ENCODE measurements at places on chromosomes 6 and 20. TPM values are rescaled to one million over a fixed set of nuclear protein-coding genes. Genes with fewer than 3 reads are reported as not detected.
A peak's percentile ranks its signal among the peaks of the same experiment; 100 is the strongest.

DNA sequence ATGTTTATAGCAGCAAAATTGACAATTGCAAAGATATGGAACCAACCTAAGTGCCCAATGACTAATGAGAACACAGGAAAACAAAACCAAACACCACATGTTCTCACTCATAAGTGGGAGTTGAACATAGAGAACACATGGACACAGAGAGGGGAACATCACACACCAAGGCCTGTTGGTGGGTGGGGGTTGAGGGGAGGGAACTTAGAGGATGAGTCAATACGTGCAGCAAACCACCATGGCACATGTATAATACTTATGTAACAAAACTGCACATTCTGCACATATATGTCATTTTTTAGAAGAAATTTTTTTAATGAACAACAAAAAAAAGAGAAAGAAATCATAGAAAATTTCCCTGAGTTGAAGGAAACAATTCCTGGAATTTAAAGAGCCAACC, 3.9 kb downstream of the EPM2A start:
- DNase-seq, result no peak

AIF1 gene
- total RNA-seq, result not detected

DNA sequence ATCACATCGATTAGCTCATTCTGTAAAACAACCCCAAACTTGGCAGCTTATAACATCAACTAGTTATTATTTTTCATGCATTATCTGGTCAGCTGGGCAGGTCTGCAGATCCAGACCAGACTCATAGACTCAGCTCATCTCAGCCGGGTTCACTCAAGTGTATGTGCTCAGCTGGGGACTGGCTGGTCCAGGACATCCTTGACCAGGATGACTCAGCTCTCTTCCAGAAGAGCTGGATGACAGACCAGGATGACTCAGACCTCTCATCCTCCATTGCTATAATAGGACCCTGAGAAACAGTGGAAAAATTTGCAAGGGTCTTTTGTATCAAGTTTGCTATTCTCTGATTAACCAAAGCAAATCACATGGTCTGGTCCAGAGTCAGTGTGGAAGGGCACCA, 312.5 kb upstream of the PLCB4 start:
- DNase-seq, result peak; percentile 18

DNA sequence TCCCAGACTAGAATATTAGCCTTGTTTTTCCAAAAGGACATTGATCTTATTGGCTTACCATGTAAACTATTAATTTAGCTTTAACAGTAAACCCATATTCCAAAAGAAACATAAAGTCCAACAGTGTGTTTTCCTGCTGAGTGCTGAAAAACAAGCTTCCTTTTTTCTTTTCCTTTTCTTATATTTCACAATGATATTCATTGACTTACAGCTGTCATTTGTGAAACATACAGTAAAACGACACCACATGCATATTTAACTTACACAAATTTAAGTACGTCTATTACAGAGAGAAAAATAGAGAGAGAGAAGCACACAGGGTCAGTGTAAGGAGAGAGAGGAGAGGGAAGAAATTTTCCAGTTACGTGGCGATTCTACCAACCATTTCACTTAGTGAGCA, 543.9 kb upstream of the JARID2 start:
- DNase-seq, result no peak

DEFB124 gene
- not detected for total RNA-seq

GRCh38 chr6:148550569-148550968, 196.3 kb upstream of the UST start:
- no peak for DNase-seq

TUBB2B gene
- 0.86 TPM for total RNA-seq

ABT1 gene
- 26.7 TPM for total RNA-seq

GRCh38 chr6:168370310-168370991, 50.9 kb upstream of the DACT2 start:
- peak; percentile 32 for DNase-seq

GRCh38 chr6:145017516-145017915, 717.8 kb downstream of the EPM2A start:
- DNase-seq, result no peak

ZSCAN23 gene
- not detected for total RNA-seq

ZNF341 gene
- total RNA-seq, result 4.9 TPM

DNA sequence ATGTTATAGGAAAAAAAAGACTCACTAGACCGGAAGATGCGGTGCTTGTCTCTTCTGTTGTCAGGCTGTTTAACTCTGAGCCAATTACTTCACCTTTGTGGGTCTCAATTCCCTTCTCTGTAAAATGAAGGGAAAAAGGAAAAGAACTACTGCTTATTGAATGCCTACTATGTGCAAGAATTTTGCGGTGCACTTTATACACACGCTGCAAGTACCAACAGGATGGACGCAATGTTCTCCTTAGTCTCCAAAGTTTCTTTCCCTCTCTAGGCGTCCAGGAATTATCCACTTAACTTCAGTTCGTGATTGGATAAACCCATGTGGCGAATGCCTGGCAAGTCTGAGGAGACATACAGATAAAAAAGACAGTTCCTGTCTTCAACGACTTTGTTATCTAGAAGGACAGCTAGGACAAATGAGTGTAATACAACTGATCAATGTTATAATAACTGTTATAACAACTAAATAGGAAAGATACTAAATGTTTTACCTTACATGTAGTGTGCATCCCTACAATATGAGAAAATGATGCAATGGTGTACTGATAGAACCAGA, 69.0 kb upstream of the JARID2 start:
- DNase-seq, result no peak

DNA sequence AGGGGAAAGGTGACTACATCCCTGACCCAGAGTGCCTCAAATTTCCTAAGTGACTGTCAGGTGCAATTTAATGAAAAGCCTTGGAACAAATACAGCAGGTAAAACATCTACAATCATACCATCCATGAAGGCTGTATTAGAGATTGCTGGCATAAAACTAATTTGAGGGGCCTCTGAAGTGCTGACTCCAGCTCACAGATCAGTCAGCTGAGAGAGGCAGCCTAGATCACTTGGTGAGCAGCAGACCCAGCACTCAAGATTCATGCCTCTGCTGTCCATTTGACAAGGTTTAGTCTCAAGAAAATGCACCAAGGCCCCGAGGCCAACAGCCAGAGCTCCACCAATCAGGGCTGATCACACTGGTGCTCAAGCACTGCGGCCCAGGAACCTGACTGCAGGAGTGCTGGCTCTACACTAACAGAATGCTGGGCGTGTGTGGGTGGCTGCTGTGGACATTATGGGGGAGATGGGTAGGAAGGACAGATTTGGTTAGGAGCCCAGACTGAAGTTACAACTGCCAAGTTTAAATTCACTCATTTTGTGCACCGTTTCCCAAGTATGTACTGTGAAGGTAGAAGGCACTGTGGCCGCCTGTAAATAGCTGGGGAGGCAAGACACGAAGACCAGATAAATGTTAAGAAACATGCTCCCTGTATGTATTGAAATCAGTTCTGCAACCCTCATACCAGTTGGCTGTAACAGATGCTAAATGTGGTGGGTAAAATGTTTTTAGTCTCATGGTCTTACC, 28.2 kb downstream of the SNX5 start:
- no peak for DNase-seq

GRCh38 chr6:119647309-119647708, 297.7 kb upstream of the MAN1A1 start:
- DNase-seq, result no peak

DNA sequence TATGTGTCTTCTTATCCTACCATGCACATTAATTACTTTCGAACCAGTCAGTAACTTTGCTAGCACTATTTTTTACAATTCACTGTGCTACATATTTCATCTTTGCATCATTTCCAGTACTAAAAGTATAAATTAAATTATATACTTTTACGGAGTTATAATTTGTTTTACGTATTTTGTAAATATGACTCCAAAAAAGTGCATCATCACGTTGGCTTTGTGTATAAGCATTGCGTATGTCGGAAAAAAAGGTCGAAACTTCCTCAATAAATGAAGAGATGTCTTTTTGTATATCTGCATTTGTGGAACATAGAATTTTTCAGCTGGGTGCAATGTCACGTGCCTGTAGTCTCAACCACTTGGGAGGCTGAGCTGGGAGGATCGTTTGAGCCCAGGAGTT, 52.0 kb downstream of the USP49 start:
- no peak for DNase-seq

DNA sequence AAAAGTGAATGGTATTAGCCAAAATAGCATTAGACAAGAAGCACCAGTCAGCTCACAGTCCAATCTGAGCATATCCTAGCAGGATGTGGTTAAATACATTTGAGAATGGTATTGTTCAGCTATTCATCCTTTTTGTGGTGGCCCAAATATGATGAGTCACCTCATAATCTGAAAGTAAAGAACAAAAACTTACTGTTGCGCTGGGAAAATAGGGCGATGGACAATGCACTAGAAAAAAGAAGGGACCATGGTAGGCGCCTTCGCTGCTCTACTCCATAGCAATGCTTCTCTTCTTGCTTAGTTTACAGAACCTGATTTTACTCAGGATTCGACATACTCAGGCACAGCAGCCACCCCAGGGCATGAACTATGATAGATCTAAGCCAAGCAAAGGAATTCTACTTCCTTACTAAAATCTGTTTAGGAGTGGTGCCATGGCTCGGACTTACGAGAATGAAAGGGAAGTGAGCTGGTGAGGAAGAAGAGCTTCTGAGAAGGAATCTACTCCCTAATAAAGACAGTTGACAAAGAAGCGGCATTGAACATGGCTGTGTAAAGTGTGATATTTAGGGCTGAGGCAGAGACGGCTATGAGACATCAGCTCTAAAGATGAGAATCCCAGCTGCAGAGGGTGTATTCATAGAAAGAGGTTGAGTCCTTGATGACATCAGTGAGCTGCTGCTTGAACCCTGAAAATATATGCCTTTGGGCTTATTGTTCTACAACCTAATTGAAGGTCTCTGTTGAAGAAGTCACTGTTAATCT, 16.6 kb upstream of the FBXO9 start:
- DNase-seq, result peak; percentile 54

SPATS1 gene
- not detected for total RNA-seq

DNA sequence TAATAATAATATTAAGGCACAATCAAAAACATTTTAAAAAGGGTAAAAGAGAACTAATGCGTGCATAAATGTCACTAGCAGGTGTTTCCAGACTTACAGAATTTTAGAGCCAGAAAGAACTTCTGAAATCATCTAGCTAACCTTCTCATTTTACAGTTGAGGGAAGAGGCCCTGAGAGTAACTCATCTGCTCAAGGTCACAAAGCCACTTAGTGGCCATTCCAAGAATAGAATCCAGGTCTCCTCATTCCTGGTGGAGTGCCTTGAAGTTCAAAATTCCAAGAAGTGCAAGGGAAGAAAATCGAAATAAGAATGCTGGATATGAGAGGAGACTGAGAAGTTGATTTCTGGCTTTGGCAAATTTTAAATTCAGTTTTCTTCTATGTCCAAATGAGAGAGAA, 3.2 kb upstream of the KIAA0408 start:
- DNase-seq, result no peak

TSBP1 gene
- total RNA-seq, result not detected

GRCh38 chr6:130070792-130071191, 52.4 kb downstream of the L3MBTL3 start:
- no peak for DNase-seq

GRCh38 chr6:129867403-129867802, 6.3 kb upstream of the TMEM244 start:
- DNase-seq, result no peak

DNA sequence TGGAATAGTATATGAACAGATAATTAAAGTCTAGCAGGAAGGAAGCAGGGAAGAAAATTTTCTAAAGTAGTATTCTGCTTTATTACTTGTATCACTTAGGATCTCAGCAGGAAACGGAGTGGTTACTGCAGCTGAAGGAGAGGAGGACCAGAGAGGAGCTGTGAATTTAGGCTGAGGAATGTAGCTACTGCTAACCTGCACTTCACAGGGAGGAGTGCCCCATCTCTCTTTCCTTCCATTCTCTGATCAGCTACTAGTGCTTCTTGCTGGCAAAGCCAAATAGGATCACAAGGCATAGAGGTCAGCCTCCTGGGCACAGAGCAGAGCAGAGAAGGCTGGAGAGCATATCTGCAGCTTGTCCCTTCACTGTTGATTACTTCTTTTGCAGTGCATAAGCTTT, 205.3 kb upstream of the ASCC3 start:
- DNase-seq, result no peak

GRCh38 chr20:58424218-58424969, 35.4 kb downstream of the VAPB start:
- no peak for DNase-seq

- DNase-seq, result no peak
These were observed 13.5 kb downstream of the MANBAL start for GRCh38 chr20:37302981-37303380.

GRCh38 chr20:36320898-36321695, 15.0 kb downstream of the DLGAP4 start:
- DNase-seq, result no peak

DNA sequence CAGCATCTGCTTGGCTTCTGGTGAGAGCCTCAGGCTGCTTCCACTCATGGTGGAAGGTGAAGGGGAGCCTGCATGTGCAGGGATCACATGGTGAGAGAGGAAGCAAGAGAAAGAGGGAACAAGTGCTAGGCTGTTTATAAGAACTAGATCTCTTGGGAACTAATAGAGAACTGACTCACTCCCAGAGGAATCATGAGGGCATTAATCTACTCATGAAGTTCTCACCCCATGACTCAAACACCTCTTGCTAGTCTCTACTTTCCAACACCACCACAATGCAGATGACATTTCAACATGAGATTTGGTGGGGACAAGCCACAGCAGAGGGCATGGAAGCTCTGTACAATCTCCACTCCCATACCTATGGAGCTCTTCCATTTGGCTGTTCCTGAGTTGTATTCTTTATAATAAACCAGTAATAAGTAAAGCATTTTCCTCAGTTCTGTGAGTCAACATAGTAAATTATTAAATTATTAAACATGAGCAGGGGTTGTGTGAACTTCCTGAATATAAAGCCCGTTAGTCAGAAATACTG, 524.1 kb upstream of the NRSN1 start:
- DNase-seq, result no peak

DNA sequence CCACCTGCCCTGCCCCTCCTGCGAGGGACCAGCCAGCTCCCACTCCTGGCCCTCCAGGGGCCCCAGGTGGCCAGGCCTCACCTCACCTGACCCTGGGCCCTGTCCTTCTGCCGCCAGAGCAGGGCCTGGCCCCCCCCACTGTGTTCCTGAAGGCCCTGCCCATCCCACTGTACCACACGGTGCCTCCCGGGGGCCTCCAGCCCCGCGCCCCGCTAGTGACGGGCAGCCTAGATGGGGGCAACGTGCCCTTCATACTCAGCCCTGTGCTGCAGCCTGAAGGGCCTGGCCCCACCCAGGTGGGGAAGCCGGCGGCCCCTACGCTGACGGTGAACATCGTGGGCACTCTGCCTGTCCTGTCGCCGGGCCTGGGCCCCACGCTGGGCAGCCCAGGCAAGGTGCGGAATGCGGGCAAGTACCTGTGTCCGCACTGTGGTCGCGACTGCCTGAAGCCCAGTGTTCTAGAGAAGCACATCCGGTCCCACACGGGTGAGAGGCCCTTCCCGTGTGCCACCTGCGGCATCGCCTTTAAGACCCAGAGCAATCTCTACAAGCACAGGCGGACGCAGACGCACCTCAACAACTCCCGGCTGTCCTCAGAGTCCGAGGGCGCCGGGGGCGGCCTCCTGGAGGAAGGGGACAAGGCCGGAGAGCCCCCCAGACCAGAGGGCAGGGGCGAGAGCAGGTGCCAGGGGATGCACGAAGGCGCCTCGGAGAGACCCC, 27.6 kb downstream of the ZNF831 start:
- no peak for DNase-seq

GRCh38 chr6:107348224-107348623, 111.1 kb downstream of the PDSS2 start:
- no peak for DNase-seq

GRCh38 chr20:33684533-33685327, 1.5 kb downstream of the E2F1 start:
- DNase-seq, result no peak

- DNase-seq, result no peak
These were observed 122.4 kb downstream of the MAP3K7 start for GRCh38 chr6:90464507-90464906.

- no peak for DNase-seq
These were observed 54.9 kb downstream of the CEP162 start for GRCh38 chr6:84172574-84172973.
